8988T (cell line): ENCODE measurements at places on chromosomes 3 and 15.

- no peak for DNase-seq
Observed at GRCh38 chr15:51307325-51307724, 31.1 kb downstream of the CYP19A1 start.

GRCh38 chr3:13844286-13844685, 35.6 kb downstream of the WNT7A start:
- no peak for DNase-seq

DNA sequence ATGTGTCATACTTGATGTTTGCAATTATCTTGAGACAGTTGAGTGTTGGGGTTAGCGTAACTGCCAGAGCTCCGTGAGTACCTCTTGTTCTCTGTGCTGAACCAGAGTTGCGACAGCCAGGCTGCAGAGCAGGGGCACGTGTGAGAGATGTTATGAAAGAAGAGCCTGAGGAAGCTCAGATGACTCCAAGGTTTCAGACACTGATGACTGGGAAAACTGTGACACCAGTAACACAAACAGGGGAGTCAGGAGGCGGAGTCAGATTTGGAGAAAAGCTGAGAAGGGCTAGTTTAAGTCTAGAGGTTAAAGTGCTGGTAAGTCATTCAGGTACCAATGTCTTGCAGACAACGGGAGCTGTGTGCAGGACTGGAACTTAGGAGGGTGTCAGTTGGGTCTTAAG, 45.0 kb downstream of the BLM start:
- no peak for DNase-seq

DNA sequence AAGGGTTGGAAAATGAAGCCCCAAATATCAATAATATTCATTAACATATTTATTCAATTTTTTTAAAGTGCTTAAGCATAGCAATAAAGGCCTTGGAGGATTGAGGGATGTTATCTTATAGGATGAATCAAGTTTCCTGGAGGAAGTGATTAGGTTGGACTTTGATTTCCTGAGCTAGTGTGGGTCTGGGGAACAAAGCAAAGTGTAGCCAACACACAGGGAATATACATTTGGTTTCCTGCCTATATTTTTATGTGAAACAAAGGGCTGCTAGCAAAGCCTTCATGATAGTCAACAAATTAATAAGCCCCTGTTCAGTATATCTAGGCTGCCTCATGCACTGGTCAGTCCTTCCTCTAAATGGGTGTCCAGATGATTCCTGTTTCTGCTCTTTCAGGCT, 261.1 kb upstream of the IL12A start:
- DNase-seq: no peak

DNA sequence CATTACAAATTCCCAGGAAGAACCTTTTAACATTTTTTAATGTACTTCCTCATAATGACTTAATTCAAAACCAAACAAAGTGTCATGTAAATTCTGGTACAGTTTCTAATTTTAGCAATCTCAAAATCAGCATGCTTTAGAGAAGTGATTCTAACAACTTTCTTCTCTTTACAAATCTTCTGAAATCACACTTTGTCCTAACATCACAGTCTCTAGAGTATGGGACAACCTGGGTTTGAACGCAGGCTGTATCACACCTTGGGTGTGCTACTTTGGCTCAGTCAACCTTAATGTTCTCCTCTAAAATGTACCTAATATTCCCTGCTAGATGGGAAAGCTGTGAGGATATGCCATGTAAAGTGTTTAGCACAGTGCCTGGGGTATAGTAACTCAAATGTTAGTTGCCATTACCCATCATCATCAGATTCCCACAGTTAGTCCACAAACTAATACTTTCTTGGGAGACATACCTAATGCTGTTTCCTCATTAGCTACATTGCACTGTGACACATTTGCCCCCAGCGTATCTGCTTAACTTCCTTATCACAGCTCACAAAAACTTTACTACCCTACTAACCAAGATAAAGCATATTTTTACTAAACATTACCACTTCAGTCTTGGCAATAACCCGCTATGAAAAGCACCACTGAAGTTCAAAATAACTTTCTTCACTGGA, 3.1 kb downstream of the TSPAN3 start:
- DNase-seq: no peak

- no peak for DNase-seq
Observed at GRCh38 chr15:69848551-69849231, 249.0 kb downstream of the TLE3 start.

DNA sequence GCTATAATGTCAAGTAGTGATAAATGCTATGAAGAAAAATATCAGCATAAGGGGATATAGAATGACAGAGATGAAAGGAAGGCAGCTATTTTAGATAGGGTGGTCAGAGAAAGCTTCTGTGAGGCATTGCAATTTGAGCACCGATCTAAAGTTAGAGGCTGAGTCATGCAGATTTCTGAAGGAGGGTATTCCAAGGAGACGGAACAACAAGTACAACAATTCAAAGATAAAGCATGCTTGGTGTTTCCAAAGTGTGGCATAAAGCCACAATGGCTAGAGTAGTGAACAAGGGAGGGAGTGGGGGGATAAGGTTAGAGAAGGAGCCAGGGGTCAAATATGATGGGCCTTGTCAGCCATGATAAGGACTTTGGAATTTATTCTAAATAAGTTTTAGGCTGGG, 71.9 kb downstream of the PFN2 start:
- DNase-seq: no peak

DNA sequence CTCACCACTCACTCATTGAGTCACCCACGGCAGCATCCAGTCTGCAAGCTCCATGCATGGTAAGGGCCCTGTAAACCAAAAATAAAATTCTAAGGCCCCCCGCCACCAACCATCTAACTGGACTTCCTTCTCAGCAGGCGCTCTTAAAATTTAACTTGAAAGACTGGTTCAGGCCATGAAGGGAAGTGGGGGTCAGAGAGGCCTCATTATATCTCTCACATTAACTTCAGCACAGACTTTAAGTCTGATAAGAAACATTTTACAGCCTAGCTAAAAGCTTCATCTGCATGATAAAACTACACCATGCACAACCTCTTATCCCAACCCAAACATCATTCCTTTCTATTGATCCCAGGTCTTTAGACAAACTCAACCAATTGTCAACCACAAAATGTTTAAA, 38.5 kb downstream of the FBLN2 start:
- DNase-seq: no peak

DNA sequence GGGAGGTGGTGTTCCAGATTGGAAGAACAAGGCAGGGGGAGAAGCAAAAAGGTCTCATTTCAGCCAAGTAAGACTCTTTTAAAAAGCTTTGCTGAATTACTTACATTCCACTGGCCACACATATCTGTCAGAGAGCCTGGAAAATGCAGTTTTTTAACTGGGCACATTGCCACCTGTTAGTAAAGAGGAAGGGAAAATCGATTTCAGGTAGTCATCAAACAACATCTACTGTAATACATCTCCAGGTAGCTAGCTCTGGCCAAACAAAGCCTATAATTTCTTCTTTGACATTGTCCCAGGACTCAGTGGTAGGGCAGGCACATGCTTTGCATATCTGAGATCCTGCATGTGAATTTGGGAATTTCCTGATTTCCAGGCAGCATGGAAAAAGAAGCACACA, 480.7 kb upstream of the SUCLG2 start:
- no peak for DNase-seq

DNA sequence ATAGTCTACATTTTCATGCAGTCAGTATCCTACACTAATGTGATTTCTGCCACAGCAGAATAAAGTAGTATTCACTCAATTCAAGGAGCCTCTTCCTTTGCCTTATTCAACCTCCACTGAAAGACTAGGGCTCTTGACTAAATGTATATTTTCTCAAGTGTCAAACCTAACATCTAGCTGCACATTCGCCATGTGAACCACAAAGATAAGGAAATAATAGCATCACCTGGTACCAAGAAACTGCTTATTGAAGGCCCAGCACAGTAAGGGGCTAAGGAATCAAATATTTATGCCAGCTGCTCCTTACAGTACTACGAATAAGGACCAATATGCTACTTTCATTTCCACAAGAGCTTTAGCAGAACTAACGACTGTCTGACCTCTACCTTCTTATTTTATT, 1.3 kb downstream of the SRP14 start:
- DNase-seq: no peak

DNA sequence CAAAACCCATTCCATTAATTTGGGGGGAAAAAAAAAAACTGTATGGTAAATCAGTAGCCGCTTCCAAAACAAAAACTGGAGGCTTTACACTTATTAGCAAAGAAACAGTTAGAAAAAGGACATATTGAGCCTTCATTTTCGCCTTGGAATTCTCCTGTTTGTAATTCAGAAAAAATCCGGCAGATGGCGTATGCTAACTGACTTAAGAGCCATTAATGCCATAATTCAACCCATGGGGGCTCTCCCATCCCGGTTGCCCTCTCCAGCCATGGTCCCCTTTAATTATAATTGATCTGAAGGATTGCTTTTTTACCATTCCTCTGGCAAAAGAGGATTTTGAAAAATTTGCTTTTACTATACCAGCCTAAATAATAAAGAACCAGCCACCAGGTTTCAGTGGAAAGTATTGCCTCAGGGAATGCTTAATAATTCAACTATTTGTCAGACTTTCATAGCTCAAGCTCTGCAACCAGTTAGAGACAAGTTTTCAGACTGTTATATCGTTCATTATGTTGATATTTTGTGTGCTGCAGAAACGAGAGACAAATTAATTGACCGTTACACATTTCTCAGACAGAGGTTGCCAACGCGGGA, 9.4 kb upstream of the RPL24 start:
- no peak for DNase-seq

DNA sequence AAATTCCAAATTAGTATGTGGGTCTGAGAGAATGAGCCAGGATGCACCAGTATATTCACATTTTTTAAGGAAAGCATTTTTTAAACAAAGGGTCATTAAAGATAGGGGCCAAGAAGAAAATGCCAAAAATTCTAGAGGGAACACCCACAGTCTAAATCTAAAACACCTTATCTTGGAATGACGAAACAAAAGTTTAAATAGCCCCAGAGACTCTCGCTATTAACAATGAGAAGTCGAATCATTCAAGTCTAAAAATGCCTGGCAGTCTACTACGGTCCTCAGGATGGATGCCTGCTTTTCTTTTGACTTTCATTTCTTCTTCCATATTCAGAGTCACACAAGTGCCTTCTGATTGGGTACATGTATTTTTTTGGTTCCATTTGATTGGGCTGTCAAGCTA, 66.3 kb downstream of the SSUH2 start:
- DNase-seq: no peak

DNA sequence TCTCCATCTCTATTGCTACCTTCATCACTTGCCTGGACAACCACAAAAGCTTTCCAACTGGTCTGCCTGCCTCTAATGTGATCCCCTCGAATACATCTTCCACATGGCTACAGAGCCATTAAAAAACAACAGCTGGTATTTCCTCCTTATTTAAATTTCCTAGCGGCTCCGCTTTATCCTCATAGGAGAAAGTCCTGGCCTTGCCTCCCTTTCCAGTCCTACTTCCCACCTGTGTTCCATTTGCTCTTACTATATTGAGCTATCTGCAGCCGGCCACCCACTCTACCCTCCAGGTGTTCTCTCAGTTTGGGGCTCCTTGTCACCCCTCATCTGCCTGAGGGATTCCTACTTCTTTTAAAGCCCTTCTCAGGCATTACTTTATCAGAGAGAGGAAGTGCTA, 49.7 kb upstream of the TSPAN3 start:
- DNase-seq: no peak

DNA sequence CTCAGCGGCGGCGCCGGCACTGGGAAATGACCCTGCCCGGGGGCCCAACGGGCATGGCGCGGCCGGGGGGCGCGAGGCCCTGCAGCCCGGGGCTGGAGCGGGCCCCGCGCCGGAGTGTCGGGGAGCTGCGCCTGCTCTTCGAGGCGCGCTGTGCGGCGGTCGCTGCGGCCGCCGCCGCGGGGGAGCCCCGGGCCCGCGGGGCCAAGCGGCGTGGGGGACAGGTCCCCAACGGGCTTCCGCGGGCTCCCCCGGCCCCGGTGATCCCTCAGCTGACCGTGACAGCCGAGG, 172 bp downstream of the ITPKA start:
- DNase-seq: no peak

- no peak for DNase-seq
Observed at GRCh38 chr15:91857224-91857585, 3.7 kb downstream of the SLCO3A1 start.

GRCh38 chr3:71063773-71064290, 519.7 kb downstream of the FOXP1 start:
- peak; percentile 42 for DNase-seq

DNA sequence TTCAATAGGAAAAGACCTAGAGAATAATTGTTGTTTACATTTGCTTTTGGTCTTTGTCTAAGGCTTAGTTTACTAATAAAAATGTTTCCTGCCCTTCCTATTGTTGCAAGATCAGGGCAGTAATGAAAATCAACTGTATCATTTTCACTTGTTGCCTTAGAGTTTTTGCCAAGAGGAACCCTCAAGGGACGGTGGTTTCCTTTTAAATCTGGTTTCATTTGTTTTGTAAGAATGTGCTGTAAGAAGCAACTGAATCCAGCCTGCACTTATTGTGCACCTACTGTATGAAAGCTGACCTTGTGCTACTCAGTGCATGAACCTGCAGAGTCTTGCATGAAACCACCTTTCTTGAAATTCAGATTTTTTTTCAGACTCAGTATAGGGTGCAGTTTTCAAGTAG, 5.3 kb downstream of the IGF1R start:
- no peak for DNase-seq

GRCh38 chr3:197518881-197519421, 36.8 kb downstream of the BDH1 start:
- no peak for DNase-seq

DNA sequence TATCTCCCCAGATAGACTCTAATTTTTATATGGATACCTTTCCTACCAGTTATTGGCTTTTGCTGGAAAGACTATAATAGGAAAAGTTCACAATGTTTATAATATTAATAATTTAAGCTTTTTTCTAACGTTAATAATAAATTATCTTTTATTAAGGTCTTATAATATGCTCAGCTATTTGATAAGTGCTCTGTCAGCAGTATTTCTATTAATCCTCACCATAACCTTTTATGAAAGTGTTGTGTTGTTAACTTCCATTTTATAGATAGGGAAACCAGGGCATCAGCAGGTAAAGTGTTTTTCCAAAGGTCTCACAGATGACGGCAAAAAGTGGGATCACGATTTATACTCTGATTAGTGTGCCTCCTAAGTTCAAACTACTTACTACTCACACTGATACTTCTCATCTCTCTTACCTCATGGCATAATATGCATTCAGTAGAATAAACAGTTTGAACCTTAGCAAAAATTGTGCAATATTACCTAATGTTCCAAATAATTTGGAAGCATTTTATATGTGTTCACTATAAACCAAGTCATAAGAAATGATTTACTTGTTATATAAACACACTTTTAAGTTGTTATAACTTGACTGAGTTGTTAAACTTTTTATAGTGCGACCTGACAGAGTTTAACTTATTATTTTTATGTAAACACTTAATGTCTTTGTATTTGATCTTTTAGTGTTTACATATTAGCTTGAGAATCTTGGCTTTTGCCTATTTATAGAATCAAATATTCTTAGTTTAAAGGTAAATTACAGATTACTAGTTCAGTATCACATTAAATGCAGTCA, 274.9 kb upstream of the DCBLD2 start:
- no peak for DNase-seq

- no peak for DNase-seq
Observed at GRCh38 chr3:132180337-132180791, 136.8 kb upstream of the ACP3 start.

- DNase-seq: no peak
Observed at GRCh38 chr3:99666201-99666600, 27.8 kb downstream of the COL8A1 start.
